ENCODE measurements at places on chromosomes 16 and 17.

- no peak for DNase-seq
Measured at GRCh38 chr17:65228287-65228686, 91.1 kb downstream of the RGS9 start.

DNA sequence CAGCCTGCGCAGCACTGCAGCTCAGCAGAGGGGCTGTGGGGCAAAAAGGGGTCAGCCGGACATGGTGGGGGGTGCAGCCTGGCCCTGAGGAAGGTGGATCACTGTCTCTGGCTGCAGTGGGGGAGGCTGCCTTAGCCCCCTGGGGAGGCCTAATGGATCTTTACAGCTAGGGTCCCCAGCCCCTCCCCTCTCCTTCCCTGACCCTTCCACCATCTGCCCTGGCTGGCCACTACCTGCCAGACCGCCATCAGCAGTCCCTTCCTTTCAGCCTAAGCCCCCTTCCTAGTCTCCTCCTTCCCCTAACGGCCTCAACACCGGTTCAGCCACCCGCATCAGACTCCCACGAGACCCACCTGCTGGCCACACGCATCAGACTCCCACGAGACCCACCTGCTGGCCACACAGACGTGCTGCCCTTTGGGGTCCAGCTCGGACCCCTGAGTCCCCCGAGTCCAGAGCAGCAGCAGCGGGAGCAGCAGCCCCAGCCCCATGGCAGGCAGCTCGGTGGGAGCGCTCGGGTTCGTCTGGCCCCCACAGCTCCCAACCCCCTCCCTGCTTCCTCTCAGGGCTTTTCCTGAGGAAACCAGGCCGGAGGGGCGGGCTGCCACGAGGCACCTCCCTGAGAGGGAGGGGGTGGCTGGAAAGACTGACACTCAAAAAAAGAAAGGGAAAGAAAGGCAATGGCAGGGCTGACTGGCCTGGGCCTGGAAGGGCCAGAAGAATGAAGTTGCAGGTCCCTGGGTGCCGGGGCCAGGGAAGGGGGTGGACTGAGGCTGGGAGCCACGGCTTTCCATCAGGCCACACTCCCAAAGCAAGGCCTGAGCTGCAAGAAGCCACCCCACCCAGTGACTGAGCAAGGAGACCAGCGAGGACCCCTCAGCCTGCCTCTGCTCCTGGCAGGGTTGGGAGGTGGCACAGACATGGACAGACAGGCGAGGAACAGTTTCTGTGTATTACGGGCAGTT, at the start of gene SCARF1:
TSS of gene SCARF1 (minus strand) at position 526 of the 965 bp plus-strand sequence. CDS start at position 491, 35 bp downstream.
- no peak for DNase-seq

- DNase-seq = no peak
Measured at GRCh38 chr17:4116516-4116915, 26.3 kb downstream of the ZZEF1 start.

- peak; percentile 93 for DNase-seq
Measured at GRCh38 chr16:70428178-70428998, 10.5 kb downstream of the ST3GAL2 start.

DNA sequence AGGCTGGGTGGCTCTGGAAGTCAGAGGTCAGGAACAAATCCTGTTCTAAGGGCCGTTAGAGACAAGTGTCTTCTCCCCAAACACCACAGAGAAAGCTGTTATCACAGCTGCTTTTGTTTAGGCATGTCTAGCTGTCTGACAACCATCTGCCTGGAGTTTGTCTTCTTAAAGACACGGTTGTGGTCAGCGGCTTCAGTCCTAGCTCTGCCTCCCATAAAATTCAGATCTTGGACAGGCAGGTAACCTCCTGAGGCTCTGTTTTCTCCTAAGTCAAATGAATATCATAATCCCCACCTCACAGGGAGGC, 2.3 kb upstream of the ITGA3 start:
- no peak for DNase-seq

DNA sequence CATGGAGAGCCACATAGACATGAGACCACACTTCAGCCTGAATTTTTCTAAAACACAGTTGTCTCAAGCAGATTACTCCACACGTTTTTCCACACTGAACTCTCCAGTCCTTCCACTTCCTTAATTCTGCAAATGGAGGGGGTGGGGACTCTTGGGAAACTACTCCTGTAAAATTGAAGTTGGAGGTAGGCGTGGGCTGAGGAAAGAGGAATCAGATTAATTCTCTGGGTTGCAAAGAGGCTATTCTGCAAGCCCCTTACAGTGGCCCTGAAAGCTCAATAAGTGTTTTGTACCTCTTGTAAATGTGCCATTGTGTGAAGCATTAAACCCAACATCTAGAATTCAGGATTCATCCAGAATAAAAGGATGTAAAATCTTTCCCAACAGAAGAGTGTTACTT, 9.6 kb downstream of the MARVELD3 start:
- DNase-seq = no peak

- no peak for DNase-seq
Measured at GRCh38 chr17:27621536-27621935, 9.5 kb upstream of the LGALS9 start.

GRCh38 chr17:76149214-76149613, 8.2 kb upstream of the FOXJ1 start:
- no peak for DNase-seq

DNA sequence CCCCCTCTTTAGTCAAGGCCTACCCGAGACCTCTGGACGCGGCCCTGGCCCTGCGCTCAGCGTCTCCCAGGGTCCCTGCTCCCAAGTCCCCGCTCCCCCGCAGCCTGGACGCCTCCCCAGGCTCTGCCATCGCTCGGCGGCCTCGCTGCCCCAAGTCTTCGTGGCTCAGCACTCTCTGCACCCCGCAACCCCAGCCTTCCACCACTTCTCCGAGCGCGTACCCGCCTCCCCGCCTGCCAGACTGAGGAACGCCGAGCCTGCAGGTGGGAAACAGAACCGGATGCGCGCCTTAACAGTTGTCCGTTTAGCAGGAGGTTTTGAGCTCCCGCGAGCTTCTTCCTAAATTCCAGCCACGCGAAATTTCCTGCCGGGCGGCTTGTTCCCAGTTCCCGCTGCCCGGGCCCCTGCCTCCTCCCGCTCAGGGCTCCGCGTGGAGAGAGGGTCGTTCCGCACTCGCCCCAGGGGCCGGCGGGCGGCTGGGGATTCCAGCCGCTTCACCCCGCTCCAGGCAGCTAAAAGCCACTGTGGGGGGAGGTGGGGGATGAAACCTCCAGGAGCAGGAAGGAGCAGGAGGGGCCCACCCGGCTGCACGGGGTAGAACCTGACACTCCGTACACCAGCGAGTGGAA, 87.7 kb downstream of the KCNJ12 start:
- DNase-seq = no peak

- peak; percentile 98 for DNase-seq
Measured at GRCh38 chr17:49836111-49837030, 11.5 kb downstream of the TAC4 start.

DNA sequence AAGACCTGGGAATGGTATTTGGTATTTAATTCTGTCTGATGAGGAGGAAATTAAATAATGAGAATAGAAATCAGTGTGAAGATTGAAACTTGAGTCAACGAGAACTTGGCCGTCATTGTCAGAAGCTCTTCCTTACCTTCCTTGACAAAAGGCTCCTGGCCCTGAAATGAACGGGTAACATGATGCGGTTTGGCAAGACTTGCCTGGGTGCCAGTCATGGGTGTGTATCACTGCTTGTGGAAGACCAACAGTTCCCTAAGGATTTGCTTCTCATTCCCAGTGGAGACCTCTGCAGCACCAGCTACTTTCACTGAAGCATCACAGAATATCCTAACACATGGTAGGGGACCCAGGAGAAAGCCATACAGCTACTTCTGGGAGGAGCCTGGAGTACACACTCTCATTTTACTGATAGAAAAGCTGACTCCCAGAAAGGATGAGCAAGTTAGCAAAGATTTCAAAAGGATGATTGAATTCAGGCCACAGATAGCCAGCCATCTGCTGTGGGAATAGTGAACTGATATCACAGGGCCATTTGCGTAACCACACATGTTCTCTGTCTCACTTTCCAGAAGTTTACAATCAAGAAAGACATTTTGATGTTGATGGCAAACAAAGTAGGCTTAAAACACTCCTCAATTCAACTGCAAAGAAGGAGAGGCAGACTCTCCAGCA, 258.1 kb upstream of the SALL1 start:
- peak; percentile 49 for DNase-seq

GRCh38 chr16:88196471-88197400, 186.0 kb upstream of the ZNF469 start:
- no peak for DNase-seq

DNA sequence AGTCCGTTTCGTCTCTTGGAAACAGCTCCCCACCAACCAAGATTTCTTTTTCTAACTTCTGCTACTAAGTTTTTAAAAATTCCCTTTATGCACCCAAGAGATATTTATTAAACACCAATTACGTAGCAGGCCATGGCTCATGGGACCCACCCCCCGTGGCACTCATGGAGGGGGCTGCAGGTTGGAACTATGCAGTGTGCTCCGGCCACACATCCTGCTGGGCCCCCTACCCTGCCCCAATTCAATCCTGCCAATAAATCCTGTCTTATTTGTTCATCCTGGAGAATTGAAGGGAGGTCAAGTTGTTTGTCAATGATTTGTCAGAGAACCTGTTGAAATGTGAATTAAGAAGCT, 48.2 kb downstream of the IL21R start:
- no peak for DNase-seq

DNA sequence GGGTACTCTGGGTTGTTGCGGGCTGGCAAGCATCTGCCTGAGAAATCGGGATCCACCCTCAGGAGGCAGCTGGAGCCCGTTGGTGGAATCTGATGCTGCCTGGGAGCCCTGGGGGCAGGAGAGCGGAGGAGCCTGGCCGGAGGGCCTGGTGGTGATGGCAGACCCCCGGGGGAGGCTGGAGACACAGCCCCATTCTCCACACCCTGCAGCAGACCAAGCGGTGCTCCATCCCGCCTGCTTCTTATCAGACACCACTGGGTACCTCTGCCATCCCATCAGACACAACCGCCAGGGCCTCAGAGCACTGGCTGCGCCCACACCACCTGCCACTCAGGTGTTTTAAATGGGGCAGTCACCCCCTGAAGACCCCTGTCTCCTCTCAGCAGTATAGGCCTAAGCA, 103.9 kb downstream of the RBFOX3 start:
- no peak for DNase-seq

DNA sequence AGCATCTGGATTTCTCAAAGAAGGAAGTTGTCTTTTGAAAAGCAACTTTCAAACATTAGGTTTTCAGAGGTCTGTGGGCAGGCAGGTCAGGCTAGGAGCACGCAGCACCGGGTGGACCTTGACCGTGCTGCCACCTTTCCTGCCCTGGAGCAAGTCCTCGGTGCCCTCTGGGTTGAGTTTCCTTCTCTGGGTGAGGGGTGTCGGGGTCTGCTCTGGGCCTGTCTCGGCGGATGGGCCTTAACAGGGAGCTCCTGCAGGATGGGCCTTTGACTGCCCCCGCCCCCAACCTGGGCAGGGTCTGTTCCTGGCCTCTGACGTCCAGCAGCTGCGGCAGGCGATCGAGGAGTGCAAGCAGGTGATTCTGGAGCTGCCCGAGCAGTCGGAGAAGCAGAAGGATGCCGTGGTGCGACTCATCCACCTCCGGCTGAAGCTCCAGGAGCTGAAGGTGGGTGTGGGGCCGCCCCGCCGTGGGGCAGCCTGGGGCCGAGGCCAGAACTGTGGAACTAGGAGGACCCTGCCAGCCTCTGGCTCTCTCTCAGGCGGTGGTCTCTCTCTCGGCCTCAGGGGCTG, 8.7 kb downstream of the DEF8 start:
- no peak for DNase-seq

- DNase-seq = no peak
Measured at GRCh38 chr16:69056421-69056820, 49.0 kb upstream of the HAS3 start.

Data from renal cortical epithelial cell (primary cell).